ENCODE measurements at places on chromosomes 4 and X. TPM values are rescaled to one million over a fixed set of nuclear protein-coding genes. Genes with fewer than 3 reads are reported as not detected.

Gene SNCA
- total RNA-seq: 3.9 TPM

Gene ASB5
- not detected for total RNA-seq

Gene MXRA5
- total RNA-seq: 5.0 TPM

Gene FRAS1
- total RNA-seq: 4.1 TPM

Gene OTC
- total RNA-seq: 70.6 TPM

GRCh38 chrX:149472625-149473024, 32.5 kb downstream of the IDS start:
- DNase-seq: no peak

DNA sequence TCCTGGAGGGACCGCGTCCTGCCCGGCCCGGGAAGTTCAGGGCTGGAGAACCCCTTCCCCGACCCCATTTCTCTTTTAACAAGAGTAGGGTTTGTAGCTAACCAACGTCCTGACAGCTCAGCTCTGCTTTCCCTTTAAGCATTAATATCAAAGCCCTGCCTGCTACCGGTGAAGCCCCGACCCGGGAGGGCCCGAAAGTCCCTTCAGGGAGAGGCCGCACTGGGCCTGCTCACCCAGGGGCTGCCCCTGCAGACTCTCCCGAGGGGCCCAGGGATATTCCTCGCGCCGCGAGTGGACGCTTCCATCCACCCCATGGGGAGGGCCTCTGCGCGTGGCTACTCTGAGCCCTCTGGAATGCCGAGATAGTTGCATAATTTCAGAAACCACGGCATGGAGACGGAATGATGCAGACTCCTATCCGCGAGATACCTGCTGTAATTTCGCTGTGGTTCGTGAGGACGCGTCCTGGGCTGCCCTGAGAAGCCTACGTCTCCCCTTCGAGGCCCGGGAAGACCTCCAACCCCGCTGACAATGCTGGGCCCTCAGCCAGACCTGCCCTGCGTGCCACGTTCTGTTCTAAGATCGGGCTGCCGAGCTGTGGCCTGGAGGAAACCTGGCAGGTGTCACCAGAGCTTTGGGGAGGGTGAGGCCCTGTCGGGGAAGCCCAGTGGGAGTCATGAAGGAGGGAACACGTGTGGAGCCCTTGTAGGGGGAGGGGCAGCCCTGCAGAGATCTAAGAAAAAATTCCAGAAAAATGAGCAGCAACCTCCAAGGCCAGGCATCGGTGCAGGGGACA, 999 bp upstream of the CTBP1 start:
- DNase-seq: peak; percentile 61

DNA sequence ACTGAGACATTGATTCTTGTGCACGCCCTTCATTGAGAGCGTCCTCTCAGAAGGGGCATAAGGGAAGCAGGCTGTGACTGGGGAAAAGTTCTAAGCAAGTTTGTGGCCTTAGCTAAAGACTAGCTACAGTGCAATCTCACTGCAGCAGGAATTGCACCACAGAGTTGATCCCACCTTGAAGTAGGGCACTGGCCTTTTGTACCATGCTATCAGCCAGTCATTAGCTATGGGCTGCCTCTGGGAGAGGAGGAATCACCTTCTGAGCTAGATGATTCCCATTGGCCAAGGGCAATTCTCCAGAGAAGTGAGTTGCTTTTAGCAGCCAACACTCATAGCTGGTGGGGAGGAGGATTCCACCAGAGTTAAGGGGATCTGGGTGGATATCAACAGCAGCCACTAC, 142.6 kb upstream of the SCML1 start:
- no peak for DNase-seq

- DNase-seq: no peak
These were observed 621.7 kb upstream of the HS3ST1 start for GRCh38 chr4:12050357-12050756.

DNA sequence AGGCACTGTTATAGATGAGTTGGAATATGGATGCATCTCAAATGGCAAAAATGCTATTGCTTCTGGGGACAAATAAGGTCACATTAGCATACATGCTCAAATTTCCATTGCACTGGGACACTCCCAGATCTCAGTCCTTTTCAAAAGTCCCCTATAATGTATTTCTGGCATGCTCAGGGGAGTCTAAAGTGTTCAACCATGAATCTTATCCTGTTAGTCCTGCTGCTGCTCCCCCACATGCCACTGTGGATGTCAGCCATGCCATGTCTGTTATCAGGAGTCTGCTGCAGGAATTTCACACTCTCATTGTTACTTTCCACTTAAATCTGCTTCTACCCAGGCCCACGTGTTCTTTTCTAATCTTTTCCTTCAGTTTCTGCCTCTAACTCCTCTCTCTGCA, 1000.6 kb downstream of the CCSER1 start:
- DNase-seq: no peak

DNA sequence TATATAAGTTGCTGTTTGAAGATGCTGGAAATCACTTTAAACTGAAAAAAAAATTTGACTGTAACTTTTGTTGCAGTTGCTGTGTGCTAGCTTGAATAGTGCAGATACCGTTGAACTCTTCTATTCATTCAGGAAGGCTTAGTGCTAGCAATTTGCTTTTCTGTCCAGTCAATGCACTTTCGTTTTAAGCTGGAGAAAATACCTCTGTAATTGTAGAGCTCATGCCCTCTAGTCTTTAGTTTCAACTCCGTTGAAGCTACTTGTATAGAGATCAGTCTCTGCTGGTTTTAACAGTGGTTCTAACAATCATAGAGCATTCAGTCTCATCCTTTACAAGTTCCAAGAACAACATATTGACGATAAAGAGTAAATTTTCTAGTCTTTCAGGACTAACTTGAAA, 49.0 kb upstream of the TRPC3 start:
- DNase-seq: no peak

- no peak for DNase-seq
These were observed at the start of gene TBX22 for GRCh38 chrX:80014141-80014940. TSS of gene TBX22 (plus strand) at chrX:80014753. CDS start at chrX:80022270, 7,517 bp downstream.
